Activated CD4-positive, alpha-beta T cell treated with anti-CD3 and anti-CD28 coated beads for 48 hours (primary cell): ENCODE measurements at places on chromosomes 3 and 15.

- DNase-seq = no peak
Observed at GRCh38 chr3:16439848-16440708, 73.4 kb downstream of the RFTN1 start.

- no peak for DNase-seq
Observed at GRCh38 chr15:54277834-54278233, 299.6 kb downstream of the UNC13C start.

GRCh38 chr15:70466895-70467529 lies 296.3 kb downstream of the UACA start:
- peak; percentile 62 for DNase-seq

DNA sequence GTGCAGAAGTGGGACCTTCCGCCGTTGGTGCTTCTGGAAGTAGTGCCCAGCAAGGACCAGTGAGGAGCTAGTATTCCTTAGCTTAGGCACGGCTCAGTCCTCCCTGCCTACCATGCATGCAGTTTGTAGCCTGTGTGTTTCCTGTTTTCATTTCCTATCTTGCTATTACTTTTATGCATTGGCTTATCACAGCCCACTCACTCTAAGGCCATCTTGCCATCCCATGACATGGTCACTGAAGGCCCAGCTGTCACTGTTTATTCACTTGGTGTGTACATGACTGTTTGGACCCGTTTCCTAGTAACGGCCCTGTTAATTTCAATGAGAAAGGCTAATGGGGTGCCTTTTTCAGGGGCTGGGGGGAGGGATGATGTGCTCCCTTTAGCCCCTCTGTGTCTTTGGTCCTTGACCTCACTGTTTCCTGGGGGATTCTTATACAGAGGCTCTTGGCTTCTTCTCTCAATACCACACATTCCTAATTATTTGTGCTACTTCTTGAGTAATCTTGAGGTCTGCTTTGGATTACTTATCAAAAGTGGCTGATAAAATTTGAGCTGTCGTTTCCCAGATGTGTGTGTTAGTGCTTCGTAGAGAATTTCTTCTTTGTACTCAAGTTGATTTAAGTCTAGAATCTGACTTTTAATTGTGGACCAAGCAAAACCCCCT lies 24.5 kb upstream of the TRAK1 start:
- DNase-seq = no peak

GRCh38 chr3:171334465-171334811 lies 125.8 kb downstream of the TNIK start:
- DNase-seq = no peak

- DNase-seq = no peak
Observed at GRCh38 chr3:150599611-150600297, 3.4 kb upstream of the SELENOT start.

- DNase-seq = no peak
Observed at GRCh38 chr3:58404396-58404795, 29.2 kb downstream of the PDHB start.

DNA sequence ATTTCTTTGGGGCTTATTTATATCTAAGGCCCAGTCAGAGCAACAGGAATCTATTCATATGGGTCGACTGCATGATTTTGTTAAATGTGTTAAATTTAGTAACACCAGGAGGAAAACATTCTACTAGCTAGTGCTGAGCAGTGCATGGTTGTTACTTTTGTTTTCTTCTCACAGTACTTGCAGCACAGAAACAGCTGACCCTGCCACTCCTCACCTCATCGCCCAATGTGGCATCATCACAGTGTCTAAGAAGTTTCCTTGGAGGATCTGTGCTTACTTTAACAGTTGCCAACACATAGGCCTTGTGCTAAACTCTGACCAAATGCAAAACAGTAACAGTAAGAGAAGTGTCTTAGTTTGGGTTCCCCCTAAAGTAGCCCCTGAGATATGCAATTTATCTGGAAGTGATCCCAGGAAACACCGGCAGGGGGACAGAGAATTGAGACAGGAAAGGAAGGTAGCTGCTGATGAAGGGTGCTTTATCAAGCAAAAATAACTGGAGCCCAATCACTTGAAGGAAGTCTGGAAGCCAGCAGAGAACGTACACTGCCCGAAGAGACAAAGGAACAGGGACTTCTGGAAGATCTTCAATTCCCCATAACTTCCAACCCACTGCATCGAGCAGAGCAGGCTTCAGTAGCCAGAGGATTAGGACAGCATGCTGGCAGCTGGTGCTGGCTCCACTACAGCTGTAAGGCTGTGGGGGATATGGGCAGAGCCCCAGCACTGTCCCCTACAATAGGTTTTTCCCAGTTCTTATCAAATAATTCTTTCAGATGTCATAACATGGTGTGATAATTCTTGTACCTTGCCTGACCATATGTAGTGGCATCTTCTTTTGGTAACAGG lies 36.0 kb upstream of the ULK4 start:
- no peak for DNase-seq

GRCh38 chr3:188119846-188120245 lies 34.1 kb upstream of the LPP start:
- no peak for DNase-seq

DNA sequence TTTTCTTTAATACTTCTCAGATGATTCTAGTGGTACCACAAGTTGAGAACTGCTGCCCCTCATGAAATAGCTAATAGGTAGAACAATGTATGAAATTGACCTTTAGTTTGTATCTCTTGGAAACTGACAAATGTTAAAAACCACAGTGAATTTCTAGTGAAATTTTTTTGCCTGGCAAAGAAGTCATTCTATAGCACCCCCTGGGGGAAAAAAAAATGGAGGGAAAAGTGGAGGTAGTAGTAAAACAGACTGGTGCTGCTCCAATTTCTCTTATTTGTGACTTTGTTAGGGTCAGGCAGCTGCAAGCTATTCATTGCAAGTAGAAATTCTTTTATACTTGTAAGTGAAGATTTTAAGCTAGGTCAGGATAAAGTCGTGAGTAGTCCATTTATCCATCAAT lies 605.0 kb downstream of the NLGN1 start:
- no peak for DNase-seq

GRCh38 chr15:60138397-60138968 lies 134.4 kb downstream of the FOXB1 start:
- no peak for DNase-seq

DNA sequence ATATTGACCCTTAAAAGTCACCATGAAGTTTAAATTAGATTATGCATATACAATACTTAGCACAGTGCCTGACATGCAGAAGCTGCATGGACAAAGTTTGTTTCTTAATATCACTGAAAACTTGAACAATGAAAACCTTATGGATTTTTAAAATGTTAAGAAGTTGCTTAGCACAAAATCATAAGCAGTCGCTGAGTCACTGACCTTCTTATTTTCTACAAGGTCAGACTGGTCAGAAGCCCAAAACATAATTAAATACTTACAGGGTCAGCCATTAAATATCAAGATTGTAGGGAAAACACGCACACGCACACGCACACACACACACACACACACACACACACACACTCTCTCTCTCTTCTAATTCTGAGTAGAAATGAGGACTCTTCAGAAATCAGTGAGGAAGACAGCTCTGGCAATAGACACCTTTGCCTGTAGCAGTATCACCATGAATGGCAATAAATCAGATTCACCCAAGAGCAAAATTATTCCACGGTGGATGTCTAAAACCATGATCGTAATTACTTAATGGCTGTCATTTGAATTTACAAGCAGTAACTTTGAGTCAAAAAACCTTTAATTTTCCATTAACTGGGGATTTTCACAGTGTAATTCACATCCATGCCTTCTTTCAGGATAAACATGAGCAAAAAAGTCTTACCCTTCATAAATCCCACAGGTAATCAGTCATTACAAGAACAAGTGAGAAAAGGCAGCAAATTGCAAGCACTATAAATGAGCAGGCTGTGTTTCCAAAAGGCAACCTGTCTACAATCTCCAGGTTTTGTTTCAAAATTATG lies 147.5 kb downstream of the OSBPL10 start:
- no peak for DNase-seq

GRCh38 chr15:79184465-79184892 lies 93.9 kb upstream of the RASGRF1 start:
- DNase-seq = peak; percentile 80
